ENCODE measurements at places on chromosomes 2 and 18.
A peak's percentile ranks its signal among the peaks of the same experiment; 100 is the strongest.

- DNase-seq = no peak
Observed at GRCh38 chr2:191333911-191334357, 88.7 kb downstream of the MYO1B start.

DNA sequence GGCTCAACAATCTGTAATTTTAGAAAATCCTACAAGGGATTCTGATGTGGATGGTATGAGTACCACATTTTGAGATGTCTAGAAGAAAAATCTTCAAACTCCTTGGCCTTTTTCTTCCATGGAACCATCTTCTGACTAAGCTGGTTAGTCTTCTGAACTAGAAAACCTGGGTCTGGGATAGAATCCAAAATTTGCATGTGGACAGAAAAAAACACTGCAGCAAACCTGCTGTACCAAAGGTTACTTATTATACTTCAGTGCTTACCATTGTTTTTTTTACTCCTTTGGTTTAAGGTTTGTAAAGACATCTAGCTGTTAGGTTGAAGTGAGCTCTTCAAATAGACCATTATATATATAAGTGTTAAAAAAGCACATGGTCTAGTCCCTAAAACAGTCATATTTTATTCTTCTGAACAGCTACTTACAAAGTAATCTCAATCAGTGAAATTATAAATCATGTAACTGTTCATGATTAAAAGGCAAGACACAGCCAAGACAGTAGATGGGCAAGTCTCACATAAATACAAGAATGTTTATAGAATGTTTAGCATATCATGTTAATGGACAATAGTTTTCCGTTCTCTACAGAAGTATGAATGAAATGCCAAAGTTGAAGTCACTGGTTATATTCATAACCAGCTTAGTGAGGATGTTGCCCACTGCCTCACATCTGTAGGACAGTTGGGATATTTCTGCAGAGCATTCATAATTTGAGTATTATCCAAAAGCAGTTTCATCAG lies 85.5 kb downstream of the ORC4 start:
- DNase-seq = no peak

- peak; percentile 81 for DNase-seq
Observed at GRCh38 chr2:206085742-206086445, at the start of gene INO80D. Gene INO80D, minus strand, starts transcription at chr2:206086174. Its CDS starts 23,158 bp downstream, at chr2:206063016.

- peak; percentile 40 for DNase-seq
Observed at GRCh38 chr2:102753563-102754159, 8.2 kb upstream of the TMEM182 start.

- DNase-seq = no peak
Observed at GRCh38 chr2:68766376-68766845, 31.8 kb downstream of the ARHGAP25 start.

DNA sequence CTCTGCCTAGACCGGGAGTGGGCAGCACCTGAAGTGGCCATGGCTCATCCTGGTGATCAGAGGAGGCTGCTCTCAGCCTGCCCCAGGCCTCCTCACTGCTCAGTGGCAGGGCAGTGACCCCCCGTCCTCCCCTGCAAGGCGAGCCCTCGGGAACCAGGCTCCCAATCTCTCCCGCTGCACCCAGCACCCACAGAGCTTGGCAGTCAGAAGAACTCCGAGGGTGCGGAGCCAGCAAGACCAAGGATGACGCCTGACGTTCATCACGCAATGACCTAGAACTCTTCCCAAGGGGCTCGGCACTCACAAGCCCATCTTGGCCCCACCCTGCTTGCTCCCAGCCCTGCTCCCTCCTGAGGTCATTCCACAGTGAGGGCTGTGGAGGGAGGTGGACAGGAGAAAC lies 189.8 kb upstream of the SALL3 start:
- DNase-seq = no peak

DNA sequence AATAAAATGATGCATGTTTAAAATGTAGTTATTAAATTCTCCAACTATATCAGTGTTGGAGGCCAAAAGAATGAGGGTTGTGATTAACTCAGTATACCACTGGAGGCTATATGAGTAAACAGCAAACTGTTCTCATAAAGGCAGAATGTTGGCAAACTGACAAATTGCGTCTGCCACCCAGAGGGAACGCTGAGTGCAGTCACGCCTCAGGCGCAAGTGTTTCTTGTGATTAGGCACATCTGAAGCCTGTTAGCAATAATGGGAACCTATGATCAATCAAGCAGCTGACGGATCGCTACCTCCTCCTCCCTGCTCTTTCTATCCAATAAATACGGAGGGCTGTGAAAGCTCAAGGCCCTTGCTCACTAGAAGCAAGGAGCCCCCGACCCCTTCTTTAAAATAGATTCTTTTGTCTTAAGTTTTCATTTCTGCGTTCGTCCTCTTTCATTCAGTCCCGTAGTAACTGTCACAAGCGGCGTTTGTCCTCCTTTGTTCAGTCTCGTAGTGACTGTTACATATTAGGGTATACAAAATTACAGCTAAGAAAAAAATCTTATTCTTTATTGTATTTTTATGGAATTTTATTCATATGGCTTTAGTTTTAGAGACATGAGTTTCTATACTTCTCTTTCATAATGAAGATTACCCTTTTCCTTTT lies 16.3 kb upstream of the RMND5A start:
- peak; percentile 78 for DNase-seq

- DNase-seq = no peak
Observed at GRCh38 chr18:4352746-4353551, 102.2 kb downstream of the DLGAP1 start.

All from head of caudate nucleus (tissue), 42 donors.